ENCODE measurements at places on chromosomes 6 and 20. TPM values are rescaled to one million over a fixed set of nuclear protein-coding genes. Genes with fewer than 3 reads are reported as not detected.

- no peaks in the 10 kb centered on the region for H3K36me3 ChIP-seq
- H3K4me1 ChIP-seq, result no peaks in the 10 kb centered on the region
- H3K27me3 ChIP-seq, result peaks cover 22% of the 10 kb centered on the region
- H3K27ac ChIP-seq, result no peak overlapping the region
- H3K4me3 ChIP-seq, result no peak overlapping the region
Observed at GRCh38 chr20:61414455-61414991, 162.5 kb downstream of the CDH4 start.

DNA sequence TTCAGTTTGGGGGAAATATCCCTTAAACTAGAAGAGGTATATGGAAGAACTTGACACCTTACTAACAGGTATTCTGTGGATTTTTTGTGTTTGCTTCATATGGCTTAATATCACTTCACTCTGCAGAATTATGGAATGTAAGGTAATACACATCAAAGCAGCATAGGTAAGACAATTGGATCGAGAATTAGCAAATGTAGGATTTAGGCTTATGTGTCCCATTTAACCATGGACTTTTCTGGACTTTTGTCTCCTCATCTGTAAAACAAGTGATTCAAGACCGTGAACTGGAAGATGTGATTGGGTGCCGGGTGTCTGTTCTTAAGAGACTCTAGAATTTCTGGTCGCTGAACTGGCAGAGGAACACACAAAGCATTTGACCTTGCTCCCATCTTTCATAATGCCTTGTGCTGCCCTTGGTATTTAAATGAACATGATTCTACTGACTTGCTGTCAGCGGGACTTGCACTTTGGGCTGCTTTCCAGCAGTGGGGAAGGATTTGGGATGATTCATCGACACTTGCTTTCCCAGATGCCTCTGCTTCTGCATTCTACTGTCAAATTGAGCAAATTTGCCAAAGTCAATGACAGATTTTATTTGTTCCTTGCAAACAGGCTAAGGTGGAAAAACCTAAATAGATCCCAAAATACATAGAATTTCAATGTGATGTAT, 199.8 kb downstream of the PLCB1 start:
- no peaks in the 10 kb centered on the region for H3K27me3 ChIP-seq
- H3K36me3 ChIP-seq, result no peaks in the 10 kb centered on the region
- peaks cover 21% of the 10 kb centered on the region for H3K4me1 ChIP-seq
- H3K4me3 ChIP-seq, result no peak overlapping the region
- no peak for DNase-seq

GRCh38 chr6:2433711-2434110, 188.3 kb upstream of the GMDS start:
- H3K27me3 ChIP-seq, result no peaks in the 10 kb centered on the region
- no peak for DNase-seq
- no peaks in the 10 kb centered on the region for H3K36me3 ChIP-seq
- no peak overlapping the region for H3K27ac ChIP-seq

DNA sequence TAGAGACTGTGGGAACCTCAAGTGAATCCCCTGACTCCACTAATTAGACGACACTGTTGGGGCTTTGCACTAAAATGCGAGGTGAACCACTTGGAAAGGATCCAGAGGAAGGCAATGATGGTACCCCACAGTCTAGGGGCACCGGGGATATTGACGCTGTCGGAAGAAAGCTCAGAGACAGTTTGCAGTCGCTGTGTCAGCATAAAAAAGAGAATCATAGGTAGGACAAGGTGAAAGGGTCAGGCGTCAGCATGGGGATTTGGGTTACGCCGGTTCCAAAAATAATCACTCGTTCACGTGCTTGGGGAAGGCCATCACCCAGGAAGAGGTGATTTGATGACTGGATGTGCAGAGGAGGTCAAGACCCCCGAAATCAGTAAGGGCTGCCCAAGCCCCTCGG, 598.0 kb upstream of the NOX3 start:
- no peak for DNase-seq
- H3K4me3 ChIP-seq, result no peak overlapping the region
- H3K4me1 ChIP-seq, result no peaks in the 10 kb centered on the region
- H3K27me3 ChIP-seq, result no peaks in the 10 kb centered on the region
- no peaks in the 10 kb centered on the region for H3K36me3 ChIP-seq

GRCh38 chr20:12717061-12717460, 291.7 kb upstream of the SPTLC3 start:
- no peak overlapping the region for H3K27ac ChIP-seq
- no peaks in the 10 kb centered on the region for H3K27me3 ChIP-seq
- DNase-seq, result no peak

DNA sequence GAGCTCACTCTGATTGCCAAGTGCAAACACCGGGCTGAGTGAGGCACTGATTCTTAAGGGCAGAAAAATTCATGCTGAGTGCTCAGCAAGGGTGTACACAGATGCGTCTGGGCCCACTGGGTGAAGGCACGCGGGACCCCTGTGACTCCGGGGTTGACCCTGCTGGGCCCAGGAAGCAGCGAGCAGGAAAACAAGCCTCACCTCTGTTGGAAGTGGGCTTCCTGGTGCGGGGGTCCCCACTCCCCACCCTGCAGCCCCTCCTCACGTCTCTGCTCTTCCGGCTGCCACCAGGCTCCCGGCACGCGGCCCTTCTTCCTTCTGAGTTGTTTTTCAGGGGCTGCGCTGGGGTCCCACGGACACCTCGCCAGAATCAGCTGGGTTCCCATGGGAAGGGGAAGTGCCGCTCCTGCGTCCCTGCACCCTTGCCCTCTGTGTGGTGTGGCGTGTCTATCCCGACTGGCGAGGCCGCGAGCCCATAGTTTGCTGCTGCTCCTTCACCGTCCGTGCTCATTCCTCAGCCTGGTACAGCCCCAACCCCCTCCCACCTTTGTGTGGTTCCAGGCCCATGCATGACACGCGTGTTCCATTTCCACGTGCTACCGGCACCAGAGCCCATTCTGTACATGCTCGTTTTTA, 80.6 kb upstream of the BHLHE23 start:
- H3K36me3 ChIP-seq, result no peaks in the 10 kb centered on the region
- peaks cover 35% of the 10 kb centered on the region for H3K27me3 ChIP-seq
- DNase-seq, result no peak
- H3K4me1 ChIP-seq, result no peaks in the 10 kb centered on the region
- no peak overlapping the region for H3K4me3 ChIP-seq

DNA sequence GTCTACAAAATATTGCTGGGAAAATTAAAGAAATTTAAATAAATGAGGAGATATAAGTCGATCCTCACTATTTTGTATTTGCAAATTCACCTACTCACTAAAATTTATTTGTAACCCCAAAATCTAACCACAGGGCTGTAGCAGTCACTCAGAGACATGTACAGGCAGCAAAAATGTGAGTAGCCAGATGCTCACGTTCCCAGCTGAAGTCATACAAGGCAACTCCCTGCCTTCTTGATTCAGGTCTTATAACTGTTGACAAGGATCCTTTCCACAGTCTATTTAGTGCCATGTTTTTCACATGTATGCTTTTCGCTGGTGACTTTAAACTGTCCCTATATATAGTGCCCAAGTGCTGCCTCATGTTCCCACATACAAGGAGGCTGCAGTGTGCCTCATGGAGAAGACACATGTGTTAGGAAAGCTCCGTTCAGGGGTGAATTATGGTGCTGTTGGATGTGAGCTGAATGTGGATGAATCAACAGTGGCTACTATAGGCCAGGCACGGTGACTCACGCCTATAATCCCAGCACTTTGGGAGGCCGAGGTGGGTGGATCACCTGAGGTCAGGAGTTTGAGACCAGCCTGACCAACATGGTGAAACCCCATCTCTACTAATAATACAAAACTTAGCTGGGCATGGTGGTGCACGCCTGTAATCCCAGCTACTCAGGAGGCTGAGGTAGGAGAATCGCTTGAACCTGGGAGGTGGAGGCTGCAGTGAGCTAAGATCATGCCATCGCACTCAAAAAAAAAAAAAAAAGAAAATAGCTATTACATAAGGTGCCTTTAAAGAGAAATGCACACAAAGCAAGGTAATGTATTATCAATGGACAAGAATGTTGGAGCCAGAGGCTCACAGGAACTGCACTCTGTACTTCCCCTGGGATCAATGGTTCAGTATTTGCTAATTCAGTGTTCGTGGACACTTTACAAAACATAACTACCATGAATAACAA, 55.3 kb downstream of the STK35 start:
- no peak for DNase-seq
- no peaks in the 10 kb centered on the region for H3K27me3 ChIP-seq
- H3K4me3 ChIP-seq, result no peak overlapping the region
- H3K36me3 ChIP-seq, result no peaks in the 10 kb centered on the region
- no peak overlapping the region for H3K27ac ChIP-seq

Gene SEL1L2
- total RNA-seq, result not detected

Gene TMEM200A
- total RNA-seq, result not detected

Gene ACTL10
- 1.1 TPM for total RNA-seq
